Fibroblast of skin of right quadriceps (primary cell): ENCODE measurements at places on chromosomes 1 and 21.

GRCh38 chr1:174286042-174286441 is 126.7 kb downstream of the RABGAP1L start:
- no peak for DNase-seq

- DNase-seq, result no peak
Measured at GRCh38 chr1:226953175-226953800, 13.2 kb downstream of the COQ8A start.

DNA sequence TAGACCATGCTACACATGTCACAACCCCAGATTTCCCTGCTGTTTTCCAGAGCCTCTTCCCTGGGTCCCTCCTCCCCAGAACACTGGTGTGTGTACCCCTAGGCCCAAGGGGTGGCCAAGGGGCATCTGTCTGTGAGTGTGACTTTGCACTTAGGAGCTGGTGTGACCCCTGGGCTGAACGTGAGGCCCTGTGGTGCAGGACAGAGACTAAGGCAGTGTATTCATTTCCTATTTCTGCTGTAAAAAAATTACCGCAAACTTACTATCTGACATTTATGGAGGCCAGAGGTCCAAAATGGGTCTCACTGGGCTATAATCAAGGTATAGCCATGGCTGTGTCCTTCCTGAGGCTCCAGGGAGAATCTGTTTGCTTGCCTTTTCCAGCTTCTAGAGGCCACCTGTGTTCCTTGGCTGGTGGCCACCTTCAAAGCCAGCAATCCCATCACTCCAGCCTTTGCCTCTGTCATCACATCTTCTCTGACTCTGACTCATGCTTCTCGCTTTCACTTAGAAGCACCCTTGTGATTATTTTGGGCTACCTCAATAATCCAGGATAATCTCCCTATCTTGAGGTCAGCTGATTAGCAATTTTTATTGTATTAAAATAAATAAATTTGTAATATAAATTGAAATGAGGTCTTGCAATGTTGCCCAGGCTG is 24.0 kb upstream of the ELOA start:
- DNase-seq, result no peak

GRCh38 chr21:42293649-42294272 is 21.4 kb downstream of the TFF3 start:
- DNase-seq, result no peak

DNA sequence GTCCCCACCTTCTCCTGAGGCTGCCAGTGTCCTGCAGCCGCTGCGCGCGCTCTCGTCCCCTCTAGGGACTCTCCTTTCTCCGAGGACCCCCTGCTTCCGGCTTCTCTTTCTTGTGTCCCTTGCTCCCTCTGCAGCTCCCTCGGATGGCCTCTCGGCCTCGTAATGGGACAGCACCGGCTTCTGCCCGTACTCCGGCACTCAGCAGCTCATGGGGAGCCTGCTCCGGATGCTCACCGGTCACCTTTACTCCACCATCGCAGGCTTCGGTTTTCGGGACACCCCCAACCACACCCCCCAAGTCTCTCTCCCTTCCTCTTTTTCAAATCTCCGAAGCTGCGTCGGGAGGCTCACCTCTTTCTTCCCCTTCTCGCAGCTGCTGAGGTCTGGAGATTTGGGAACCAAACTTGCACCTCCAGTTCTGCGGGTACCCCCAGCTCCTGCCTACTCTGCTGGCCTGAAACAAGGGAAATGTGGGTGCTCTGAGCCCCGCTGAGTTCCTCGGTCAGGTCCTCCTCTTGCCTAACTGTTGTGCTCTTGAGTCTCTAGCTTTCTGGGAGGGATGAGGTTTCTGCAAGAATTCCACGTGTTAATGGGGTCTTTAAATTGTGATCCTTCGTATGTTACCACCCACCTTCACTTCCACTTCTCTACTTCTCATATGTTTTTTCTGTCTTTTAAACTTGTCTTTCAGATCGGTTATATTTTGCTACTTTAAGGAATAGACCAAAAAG is 930 bp downstream of the CDC14A start:
- peak; percentile 14 for DNase-seq

DNA sequence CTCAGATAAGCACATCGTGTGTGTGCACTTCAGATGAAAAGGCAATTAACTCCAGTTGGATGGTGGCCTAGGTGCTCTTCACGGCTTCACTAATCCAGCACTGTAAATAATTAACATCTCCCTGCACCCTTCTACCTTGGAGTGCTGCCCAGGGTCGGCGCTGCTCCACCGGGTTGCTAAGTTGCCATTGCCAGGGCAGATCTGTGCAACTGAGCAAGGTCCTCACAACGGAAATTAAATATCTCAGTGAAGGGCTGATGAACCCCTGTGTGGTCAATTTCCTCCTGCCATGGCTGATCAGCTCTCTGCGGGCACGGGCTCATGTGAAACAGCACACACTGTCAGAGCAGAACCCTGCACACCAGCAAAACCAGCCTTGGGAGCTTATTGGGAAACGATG is 63.2 kb downstream of the SYDE2 start:
- no peak for DNase-seq

GRCh38 chr1:20476265-20477038 is 9.6 kb downstream of the CAMK2N1 start:
- DNase-seq, result no peak

- no peak for DNase-seq
Measured at GRCh38 chr1:209382231-209383100, 201.0 kb upstream of the CAMK1G start.

DNA sequence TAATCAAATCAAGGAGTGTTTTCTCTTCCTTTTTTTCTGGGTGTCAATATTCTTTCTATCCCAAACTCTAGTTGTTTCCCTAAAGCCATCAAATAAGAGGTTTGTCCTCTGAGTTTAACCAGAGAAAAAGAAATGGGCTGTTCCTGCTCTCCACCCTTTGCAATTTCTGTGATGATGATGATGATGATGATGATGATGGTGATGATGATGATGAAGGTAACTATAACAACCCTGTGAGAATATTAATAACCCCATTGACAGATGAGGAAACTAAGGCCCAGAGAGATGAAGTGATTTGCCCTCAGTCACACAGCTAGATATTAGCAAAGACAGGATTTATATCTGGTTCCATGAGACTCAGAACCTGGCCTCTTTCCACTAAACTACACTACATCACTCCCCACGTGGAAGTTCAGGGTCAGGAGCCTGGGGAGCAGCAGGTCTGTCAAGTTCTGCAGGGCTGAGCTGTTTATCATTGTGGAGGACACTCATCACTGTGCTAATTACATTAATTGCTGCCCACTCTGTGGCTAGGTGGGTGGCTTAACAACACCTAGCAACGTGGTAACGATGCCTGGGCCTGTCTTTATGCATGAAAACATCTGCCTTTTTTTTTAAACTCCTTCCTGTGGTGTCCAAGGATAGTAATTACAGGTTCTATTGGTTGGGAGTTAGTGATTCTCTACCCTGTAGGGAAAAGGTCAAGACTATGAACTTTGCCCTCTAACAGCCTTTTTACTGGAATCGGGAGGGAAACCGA is 19.0 kb upstream of the JUN start:
- no peak for DNase-seq

- peak; percentile 2 for DNase-seq
Measured at GRCh38 chr1:99956755-99957154, 13.0 kb upstream of the SLC35A3 start.

- DNase-seq, result no peak
Measured at GRCh38 chr1:32337855-32338636, 2.0 kb upstream of the MARCKSL1 start.
